Tongue (tissue), 3 donors: ENCODE measurements at places on chromosomes 12 and 14. TPM values are rescaled to one million over a fixed set of nuclear protein-coding genes. Genes with fewer than 3 reads are reported as not detected.

The DACT1 gene
- 21.2 TPM for total RNA-seq

The GPRC5D gene
- not detected for total RNA-seq

The CD69 gene
- 4.6 TPM for total RNA-seq

The CBLN3 gene
- total RNA-seq: 1.3 TPM

The EML1 gene
- 92.9 TPM for total RNA-seq

The FAM186B gene
- 0.82 TPM for total RNA-seq

The MIPOL1 gene
- total RNA-seq: 35.4 TPM

The AHNAK2 gene
- total RNA-seq: 51.0 TPM

The HOTAIR gene
- not detected for total RNA-seq

The TTC7B gene
- 23.9 TPM for total RNA-seq
